ENCODE measurements at places on chromosomes 4 and X.

GRCh38 chr4:110629214-110629754, 6.4 kb upstream of the PITX2 start:
- DNase-seq, result no peak

DNA sequence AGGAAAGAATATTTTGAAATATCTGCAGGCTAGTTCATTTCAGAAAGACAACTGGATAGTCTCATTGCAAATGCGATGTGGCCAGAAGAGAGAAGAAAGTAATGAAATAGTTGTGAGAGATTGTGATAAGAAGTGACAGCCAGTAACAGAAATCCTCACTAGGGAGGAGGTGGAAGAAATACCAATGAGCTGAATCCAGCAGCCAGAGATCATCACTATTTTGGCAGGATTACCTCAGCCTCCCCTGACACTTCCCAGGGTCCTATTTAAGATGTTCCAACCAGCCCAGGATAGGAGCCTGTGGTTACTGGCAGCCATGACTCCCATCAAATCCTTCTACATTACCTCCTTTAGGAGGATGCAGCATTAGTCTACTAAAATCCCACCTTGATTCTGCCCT, 76.7 kb upstream of the ARHGAP24 start:
- no peak for DNase-seq

- no peak for DNase-seq
These were observed 76.5 kb upstream of the BCOR start for GRCh38 chrX:40174001-40174853.

DNA sequence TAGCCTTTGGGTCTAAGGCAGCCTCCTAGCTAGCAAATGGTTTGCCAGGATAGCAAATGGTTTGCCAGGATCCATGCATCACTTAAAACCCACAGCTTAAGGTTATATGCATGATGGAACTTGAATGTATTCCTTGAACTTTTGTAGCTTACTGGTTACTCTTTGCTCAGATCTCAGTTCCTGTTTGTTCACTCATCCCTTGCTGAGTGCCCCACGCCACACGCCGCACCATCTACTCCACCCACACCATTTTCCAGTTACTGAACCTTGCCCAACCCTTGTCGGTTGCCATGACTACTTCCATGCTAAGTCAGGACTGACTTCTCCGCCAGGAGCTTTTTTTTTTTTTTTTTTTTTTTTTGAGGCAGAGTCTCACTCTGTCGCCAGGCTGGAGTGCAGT, 29.5 kb upstream of the XIAP start:
- DNase-seq, result peak; percentile 59

GRCh38 chrX:131841496-131842437, 181.3 kb upstream of the STK26 start:
- DNase-seq, result peak; percentile 14

DNA sequence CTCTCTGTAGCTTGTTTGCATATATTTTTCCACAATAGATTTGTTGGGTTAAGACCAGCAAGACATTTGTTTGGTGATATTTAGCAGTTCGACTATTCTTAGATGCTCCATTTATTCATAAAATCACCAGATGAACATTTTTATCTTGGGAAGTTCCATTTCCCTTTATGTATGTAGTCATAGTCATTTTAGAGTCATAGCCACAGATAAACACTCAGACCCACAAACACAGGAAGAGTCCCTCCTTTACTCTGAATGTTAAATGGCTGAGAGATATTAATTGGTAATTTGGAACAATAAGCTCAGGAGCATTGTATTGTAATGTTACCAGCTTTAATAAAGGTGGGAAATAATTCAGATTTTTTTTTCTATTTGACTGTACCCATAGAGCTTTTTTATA, 1608.7 kb downstream of the STIM2 start:
- DNase-seq, result no peak

DNA sequence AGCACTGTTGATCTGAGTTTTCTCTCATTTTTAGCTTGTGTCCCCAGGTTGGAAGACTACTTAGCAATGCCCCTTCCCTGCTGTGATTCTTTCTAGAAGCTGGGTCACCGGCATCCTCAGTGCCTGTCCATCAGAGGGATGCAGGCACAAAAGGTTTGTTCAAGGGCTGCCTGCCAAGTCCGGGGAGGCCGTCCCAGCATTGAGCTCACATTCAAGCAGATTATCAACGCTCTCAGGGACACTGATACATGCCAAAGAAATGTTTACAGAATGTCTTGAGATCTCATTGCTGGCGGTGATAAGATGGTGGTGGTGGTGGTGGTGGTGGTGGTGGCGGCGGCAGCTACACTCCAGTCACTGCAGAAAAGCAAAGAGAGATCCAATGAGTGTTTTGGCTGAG, 79.6 kb upstream of the VCX3A start:
- DNase-seq, result no peak

- DNase-seq, result no peak
These were observed 123.4 kb upstream of the SFRP2 start for GRCh38 chr4:153912301-153912700.

DNA sequence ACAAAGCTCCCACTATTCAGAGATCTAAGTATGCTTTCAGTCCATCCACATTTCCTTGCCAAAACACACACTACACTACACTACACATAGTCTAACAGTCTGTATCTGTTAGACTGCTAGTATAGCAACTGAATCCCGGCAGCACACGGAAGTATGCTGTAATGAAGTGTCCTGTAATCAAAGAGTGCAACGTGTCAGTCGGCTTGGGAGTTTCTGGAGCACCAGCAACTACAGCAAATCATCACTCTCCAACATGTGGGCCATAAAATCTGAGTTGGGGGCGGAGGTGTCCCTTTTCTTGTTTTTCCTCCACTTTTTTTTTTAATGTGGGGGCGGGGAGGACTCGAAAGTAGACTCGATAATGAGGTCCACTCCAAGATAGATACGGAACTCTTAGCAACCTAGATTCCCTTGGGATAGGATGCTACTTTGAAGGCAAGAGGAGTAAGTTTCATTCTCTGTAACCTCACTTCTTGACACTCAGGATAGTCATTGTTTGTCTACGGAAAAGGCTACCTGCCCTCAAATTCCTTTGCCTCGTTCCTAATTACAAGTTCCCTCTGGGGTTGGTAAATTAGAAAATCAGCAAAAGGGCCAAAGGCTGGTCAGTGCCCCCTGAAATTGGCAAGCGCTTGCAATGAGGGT, 722 bp downstream of the SLC10A7 start:
- DNase-seq, result peak; percentile 17

DNA sequence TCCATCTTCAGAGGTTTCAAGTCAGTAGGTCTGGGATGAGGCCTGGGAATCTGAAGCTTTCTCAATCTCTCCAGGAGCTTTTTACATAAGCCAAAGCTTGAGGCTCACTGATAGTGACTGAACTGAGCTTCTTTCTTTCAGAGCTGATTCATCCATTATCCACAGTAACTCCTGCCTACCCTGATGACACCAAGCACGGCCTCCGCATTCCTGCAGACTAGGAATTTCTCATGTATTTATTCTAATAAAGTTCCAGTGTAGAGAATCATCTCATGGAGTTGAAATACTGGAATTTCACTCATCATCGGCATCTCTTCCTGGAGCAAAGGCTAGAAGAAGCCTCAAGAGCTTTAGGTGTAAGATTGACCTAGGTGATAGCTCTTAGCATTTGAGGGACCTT, 12.1 kb upstream of the DCTD start:
- DNase-seq, result no peak

DNA sequence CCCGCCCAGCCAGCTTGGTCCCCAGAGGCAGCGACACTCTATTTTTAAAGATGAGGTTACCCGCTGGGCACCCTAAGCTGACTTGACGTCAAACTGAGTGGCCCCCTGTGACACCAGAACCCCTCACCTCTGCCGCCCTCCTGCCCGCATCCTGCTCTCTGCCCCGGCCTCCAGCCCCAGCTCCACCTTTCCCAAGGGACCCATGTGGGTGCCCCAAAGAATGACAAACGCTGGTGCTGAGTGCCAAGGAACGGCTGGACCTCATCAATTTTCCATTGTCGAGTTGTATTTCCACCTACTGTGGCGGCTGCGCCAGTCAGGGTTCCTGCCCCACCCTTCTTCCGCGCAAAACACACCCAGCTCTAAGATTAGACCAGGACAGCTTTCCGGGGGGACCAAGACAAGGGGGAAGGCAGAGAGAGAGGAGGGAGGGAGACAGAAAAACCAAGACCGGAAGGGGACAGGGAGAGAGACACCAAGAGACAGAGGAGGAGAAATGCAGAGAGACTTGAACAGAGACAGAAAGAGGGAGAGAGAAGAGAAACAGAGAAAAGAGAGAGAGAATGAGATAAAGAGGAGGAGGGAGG, 2.0 kb downstream of the PRKX start:
- no peak for DNase-seq

- DNase-seq, result no peak
These were observed 1159.3 kb upstream of the TENM3 start for GRCh38 chr4:181083757-181084361.

DNA sequence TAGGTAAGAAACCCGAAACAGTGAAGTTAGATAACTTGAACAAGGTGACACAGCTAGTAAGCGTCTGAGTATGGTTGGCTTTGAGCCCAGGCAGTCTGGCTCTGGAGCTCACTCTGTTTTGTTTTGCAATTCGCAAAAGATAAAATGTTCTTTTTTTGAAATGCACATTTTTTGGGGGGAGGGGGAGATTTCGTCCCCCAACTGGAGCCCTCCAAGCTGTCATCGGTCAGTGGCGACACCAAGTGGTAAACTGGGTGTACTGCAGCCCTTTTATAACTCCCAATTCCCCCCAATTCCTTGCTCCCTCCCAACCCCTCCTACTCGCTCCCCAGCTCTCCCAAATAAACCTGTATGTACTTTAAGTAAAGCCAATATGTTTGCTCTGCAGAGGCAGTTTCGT, 2.8 kb upstream of the CLCN5 start:
- no peak for DNase-seq

DNA sequence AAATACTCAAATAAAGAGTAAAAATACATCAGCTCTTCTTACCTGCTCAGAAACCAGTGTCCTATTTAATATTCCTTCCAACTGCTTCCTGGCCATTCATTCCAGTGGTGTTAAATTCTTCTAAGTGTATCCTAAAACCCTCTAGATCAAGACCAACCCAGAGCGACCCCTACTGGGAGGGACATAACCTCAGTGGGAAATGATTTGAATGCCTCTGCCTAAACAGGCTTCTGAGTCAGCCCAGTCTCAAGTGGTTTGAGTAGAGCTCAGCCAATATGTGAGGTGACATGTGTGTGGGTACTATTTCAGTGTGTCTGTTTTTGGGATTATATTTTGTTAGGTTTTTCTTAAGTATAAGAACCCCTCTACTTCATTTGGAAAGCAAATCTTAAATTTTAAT, 133.6 kb upstream of the ARHGEF9 start:
- peak; percentile 11 for DNase-seq

- no peak for DNase-seq
These were observed 113.9 kb downstream of the AGTR2 start for GRCh38 chrX:116284400-116284799.

DNA sequence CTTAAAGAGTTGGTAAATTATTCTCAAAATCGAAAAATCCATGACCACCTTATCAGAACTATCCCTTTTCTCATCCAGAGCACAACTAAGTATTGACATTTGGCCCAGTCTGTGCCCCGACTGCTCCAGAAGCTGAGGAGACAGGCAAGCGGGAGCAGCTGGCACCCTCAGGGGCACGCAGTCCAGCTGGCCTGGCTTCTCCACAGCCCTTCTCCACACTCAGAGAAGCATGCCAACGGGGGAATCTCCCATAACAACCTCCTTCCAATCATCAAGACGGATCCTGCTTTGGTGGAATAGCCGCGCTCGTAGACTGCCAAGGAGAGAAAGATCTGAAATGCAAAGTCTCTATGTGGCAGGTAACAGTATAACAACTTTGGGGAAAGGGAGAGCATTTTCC, 85.4 kb downstream of the AFAP1 start:
- DNase-seq, result no peak
